ENCODE measurements at places on chromosomes 4 and X. TPM values are rescaled to one million over a fixed set of nuclear protein-coding genes. Genes with fewer than 3 reads are reported as not detected.
A peak's percentile ranks its signal among the peaks of the same experiment; 100 is the strongest.

- DNase-seq, result no peak
Observed at GRCh38 chrX:154655346-154655745, 2.0 kb upstream of the CTAG2 start.

DNA sequence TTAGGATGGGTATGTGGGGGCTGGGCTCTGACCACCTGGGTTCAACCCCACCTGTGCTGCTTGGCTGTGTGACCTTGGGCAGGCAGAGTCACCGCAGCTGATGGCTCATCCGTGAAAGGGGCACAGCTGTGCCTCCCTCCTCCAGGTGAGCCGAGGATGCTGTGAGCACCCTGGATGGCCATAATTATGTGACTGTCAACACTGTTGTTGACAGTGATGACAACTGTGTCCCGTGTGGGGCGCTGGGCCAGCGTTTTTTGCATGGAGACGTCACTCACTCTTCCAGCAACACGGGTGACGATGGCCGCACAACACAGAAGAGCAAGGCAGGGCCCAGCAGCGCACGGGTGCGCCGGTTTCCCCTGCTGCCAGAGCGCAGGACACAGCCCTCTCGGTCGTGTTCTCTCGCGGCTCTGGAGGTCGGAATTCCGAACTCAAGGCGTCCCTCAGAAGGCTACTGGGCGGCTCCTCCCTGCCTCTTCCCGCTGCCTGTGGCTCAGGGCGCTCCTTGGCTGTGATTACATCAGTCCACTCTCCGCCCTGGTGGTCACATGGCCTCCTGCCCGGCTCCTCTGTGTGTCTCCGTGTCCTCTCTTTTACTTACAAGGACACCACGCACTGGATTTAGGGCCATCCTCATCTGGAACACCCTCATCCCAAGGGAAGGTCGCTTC is 1.3 kb downstream of the SH3TC1 start:
- peak; percentile 90 for DNase-seq

DNA sequence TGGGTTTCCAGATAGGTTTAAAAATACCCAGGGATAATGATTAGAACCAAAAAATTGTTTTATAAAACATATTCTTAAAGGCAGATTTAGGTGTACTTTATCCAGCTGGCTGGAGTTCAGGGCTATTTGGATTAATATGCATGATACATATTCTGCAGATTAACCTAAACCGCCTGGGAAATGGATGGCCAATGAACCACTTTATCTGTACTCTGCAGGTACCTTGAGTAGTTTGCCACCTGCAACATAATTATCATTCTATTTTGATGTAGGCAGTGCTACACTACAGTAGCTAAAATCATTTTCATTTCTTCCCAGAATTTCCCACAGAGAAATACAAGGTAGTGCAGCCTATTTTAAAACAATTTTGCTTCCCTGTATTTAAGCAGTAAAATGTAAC is 683.2 kb upstream of the GNPDA2 start:
- no peak for DNase-seq

DNA sequence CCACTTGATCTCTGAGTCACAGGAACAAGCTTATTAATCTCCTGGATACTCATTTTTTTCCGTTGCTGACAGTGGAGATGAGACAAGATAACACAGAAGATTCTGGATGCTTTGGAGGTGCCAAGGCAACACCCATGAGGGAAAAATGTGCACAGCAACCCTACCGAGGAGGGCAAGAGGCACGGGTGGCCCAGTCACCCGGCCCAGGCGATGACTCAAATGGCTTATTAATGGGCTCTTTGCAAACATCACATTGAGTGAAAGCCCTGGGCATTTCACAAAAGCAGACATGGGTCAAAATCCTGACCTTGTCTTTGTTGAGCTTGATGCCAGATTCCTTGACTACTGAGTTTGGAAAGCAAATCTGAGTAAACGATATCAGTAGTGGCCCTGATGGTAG is 315.1 kb downstream of the STK32B start:
- no peak for DNase-seq

DNA sequence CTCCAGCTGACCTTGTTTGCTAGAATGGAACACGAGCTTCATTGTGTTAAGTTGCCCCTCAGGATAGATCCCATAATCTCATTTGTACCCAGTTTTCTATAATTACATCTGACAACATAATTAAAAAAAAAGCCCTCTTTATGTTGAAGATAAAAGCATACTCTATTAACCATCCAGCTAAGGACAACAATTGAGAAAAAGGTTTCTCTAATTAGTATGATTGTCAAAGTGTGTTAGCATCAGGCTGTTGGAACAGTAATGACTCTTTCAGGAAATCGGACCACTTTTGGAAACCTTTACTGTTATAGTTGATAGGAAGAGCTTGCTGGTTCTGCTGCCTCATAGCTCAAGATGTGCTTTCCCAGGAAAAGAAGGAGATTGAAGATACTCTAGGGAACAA is 172.6 kb downstream of the FHIP1A start:
- DNase-seq, result no peak

DNA sequence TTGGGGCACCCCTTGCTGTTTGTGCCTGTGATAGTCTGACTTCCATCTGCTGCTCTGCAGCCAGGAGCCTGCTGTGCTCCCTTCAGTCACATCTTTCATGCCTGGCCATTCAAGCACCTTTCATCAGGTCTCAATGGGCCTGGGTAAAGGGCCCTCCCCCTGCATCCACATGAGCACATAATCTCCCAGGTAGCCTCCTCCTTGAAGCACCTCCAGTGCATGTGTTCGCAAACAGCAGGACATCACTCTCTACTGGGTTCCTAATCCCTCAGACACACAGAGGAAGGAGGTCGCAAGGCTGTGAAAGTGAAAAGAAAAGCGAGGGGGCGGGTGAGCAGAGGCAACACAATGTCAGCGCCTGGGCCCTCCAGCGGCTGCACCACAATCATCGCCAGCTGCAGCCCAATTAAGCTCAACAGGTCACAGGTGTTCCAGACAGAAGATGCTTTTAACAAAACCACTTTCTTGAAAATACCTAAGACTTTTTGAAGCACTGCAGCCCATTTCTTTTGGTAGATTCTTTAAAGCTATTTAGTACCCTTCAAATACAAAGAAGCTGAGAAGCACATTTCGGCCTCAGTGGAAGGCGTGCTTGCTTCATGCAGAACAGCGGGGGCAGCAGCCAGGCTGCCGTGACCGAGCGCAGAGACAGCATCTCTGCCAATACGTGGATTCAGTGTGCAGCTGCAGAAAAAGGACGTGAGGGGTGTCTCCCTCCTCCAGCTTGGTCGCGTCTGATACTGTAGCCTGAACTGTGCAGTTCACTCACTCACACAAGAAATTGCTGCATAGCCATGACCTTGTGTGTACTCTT is 92.2 kb upstream of the SPRY1 start:
- peak; percentile 73 for DNase-seq

DNA sequence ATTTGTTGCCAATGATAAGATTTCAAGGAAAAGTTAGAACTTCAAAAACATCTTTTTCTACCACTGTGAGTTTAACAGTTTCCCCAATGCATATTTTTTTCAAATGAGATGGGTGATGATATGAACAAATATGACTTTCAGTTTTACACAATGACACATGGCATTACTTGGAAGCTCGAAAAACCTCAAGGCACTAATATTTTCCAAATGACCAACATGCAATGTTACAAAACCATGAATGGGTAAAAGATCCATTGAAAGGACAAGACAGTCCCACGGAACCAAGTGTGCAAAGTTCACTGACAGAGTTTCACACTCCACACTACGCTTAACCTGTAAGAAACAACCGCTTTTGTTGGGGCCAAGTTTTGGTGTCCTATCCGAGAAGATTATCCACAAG is 84.5 kb downstream of the CD99L2 start:
- no peak for DNase-seq

GRCh38 chr4:52551487-52551886 is 107.6 kb downstream of the USP46 start:
- peak; percentile 52 for DNase-seq

DNA sequence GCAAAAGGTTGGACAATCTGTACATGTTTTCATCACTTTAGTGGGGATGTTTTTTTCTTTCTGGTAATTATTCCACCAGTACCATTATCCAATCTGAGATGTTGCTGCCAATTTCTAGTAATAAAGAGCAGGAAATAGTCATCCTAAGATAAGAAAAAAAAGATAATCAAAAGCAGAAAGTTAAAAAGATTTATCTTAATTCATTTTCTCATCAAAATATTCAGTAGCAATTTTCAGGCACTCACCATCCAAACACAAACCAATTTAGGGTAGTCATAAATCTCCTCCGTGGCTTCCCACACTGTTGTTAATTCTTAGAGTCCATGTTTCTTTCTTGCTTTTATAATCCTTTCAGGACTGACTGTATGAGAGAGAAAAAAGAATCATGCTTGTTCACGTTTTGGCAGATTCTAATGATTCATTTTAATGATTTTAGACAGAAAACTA is 263.7 kb upstream of the UGT8 start:
- DNase-seq, result no peak

GRCh38 chr4:79338148-79338547 is 12.3 kb upstream of the NAA11 start:
- DNase-seq, result no peak

DNA sequence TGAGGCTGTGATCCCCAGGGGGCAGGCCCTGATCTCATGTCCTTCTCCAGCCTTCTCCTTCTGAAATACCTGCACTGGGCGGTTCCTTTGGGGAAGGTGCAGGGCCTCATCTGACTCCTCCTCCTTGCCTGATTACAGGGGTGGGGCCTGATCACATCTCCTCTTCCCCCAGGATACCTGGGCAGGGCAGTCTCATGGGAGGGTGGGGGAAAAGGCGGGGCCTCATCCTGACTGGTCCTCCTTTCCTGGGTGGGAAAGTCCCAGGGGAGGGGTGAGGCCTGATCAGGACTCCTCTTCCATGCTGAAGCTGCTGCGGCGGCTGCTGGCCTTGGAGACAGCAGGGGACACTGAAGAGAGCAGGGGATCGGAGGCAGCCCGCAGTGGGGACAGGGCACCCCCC is 13.3 kb downstream of the TFE3 start:
- DNase-seq, result no peak

XK gene
- 3.4 TPM for polyA plus RNA-seq

NAA11 gene
- not detected for polyA plus RNA-seq

SLC4A4 gene
- 7.0 TPM for polyA plus RNA-seq

VSIG1 gene
- polyA plus RNA-seq, result not detected

EGF gene
- 5.3 TPM for polyA plus RNA-seq

ITGB1BP2 gene
- polyA plus RNA-seq, result 186 TPM

SLC6A14 gene
- not detected for polyA plus RNA-seq

GLUD2 gene
- 0.41 TPM for polyA plus RNA-seq

RIBC1 gene
- 1.1 TPM for polyA plus RNA-seq

RTL9 gene
- 0.20 TPM for polyA plus RNA-seq

ZNF157 gene
- polyA plus RNA-seq, result 0.09 TPM
